Upper lobe of right lung (tissue), 1 donor: ENCODE measurements at places on chromosomes 2 and 18. TPM values are rescaled to one million over a fixed set of nuclear protein-coding genes. Genes with fewer than 3 reads are reported as not detected.

DNA sequence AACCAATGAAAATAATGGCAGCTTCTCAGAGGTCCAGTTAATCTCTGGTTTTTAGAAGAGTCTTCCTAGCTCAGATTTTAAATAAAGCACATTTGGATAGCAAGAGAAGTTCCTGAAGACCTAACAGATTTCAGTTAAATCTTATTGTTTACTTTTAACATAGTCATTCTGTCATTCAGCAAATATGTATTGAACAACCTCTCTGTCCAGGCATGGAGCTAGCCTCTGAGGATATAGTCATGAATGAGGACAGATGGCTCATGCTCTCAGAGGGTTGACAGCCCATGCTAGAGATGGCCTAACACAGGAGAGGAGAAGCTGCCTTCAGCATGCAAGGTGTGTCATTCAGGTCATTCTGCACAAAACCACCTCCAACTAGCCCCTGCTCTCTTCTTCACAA lies 6.2 kb downstream of the CCBE1 start:
- H3K27ac ChIP-seq = no peak overlapping the region
- no peaks in the 10 kb centered on the region for H3K36me3 ChIP-seq
- DNase-seq = no peak
- H3K4me3 ChIP-seq = no peak overlapping the region
- H3K27me3 ChIP-seq = peaks cover 15% of the 10 kb centered on the region
- H3K4me1 ChIP-seq = peaks cover 5% of the 10 kb centered on the region

GRCh38 chr2:190599546-190600220 lies 49.2 kb upstream of the NAB1 start:
- H3K27ac ChIP-seq = no peak overlapping the region
- H3K4me3 ChIP-seq = no peak overlapping the region
- H3K27me3 ChIP-seq = no peaks in the 10 kb centered on the region
- no peaks in the 10 kb centered on the region for H3K4me1 ChIP-seq

DNA sequence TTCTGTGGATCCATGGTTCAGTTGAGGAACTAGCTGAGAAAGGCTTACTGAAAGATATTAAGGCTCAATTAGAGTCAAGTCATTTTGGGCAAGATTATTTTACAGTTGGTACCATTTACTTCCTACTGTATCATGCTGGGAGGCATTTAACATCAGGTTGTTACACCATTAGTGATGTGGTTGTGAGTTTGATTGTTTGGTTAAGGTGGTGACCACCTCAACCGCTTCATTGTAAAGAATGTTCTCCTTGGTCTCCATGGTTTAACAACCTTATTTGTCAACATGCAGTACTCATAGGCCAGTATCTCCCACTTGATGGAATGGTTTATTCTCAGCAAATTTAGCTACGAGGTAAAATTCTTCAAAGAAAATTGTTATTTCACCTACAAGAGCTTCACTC lies 34.1 kb downstream of the HRH4 start:
- H3K27me3 ChIP-seq = no peaks in the 10 kb centered on the region
- no peaks in the 10 kb centered on the region for H3K36me3 ChIP-seq
- no peak for DNase-seq
- H3K27ac ChIP-seq = no peak overlapping the region
- H3K4me3 ChIP-seq = no peak overlapping the region

- no peaks in the 10 kb centered on the region for H3K4me1 ChIP-seq
- no peak overlapping the region for H3K4me3 ChIP-seq
- no peaks in the 10 kb centered on the region for H3K36me3 ChIP-seq
- H3K27ac ChIP-seq = no peak overlapping the region
- no peak for DNase-seq
These were observed 117.2 kb upstream of the NCK2 start for GRCh38 chr2:105627534-105627933.

- DNase-seq = no peak
- H3K27me3 ChIP-seq = no peaks in the 10 kb centered on the region
- no peak overlapping the region for H3K27ac ChIP-seq
- no peaks in the 10 kb centered on the region for H3K36me3 ChIP-seq
- no peak overlapping the region for H3K4me3 ChIP-seq
These were observed 33.3 kb upstream of the NRXN1 start for GRCh38 chr2:51065276-51065675.

GRCh38 chr2:28687640-28688385 lies 63.8 kb upstream of the PPP1CB start:
- peaks cover 16% of the 10 kb centered on the region for H3K4me1 ChIP-seq
- no peaks in the 10 kb centered on the region for H3K27me3 ChIP-seq
- DNase-seq = no peak
- no peaks in the 10 kb centered on the region for H3K36me3 ChIP-seq
- H3K27ac ChIP-seq = no peak overlapping the region
- H3K4me3 ChIP-seq = no peak overlapping the region

DNA sequence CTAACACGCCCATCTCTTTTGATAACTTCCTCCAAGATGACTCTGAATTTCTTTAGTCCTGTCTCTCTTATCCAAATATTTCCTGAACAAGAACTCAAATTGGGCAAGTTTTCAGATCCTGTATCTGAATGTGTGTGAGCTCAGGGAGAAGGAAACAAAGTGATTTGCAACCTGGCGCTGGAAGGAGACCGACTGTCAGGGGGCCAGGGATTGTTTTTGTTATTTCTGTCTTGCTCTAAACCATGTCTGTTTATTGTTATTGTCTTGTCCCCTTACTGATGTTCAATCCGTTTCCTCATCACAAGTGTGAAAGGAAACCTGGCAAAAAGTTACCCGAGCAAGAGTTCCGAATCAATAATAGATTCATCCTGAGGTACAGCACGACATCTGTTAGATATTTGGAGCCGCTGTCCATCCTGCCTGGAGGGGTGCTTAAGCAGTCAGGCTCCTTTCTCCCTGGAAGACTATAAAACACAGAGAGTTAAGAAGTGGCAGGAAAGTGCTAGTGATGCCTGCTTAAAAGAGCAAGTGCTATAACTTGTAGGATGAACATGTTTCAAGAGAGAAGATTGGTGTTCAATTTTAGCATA lies 132.5 kb upstream of the OSR1 start:
- DNase-seq = no peak
- H3K27ac ChIP-seq = no peak overlapping the region
- H3K4me1 ChIP-seq = no peaks in the 10 kb centered on the region
- no peaks in the 10 kb centered on the region for H3K27me3 ChIP-seq

Gene SEPTIN2
- 264 TPM for total RNA-seq

Gene SULT1C2
- 5.8 TPM for total RNA-seq

Gene HAAO
- total RNA-seq = 6.4 TPM

Gene UGT1A4
- not detected for total RNA-seq
